Bronchial epithelial cell (primary cell): ENCODE measurements at places on chromosomes 12 and 14.

- DNase-seq = peak; percentile 86
Observed at GRCh38 chr14:22598896-22599244, 770 bp downstream of the ABHD4 start.

GRCh38 chr14:21748869-21749303 is 75.3 kb upstream of the OR4E1 start:
- peak; percentile 52 for DNase-seq

- DNase-seq = peak; percentile 98
Observed at GRCh38 chr12:87439990-87440827, 589.0 kb downstream of the C12orf50 start.

GRCh38 chr12:132488127-132489077 is 1.5 kb upstream of the FBRSL1 start:
- no peak for DNase-seq

DNA sequence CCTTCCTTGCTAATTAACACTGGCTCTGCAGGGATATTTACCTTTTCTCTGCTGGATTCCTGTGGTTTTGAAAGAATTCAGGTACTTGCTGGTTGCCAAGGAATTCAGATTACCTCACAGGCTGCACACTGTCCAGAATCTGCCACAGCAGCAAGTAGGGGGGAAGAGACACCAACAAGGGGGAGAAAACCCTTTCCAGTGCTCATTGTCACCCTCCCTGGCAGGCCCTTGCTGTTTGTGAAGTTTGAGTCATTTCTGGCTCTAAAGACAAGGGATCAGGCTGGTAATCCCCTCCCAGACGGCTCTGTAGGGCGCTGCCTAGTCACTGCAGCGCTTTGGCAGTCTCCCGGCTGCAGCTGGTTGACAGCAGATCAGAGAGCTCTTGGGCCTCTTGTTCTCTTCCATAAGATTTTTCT is 50.8 kb downstream of the TTLL5 start:
- peak; percentile 95 for DNase-seq

GRCh38 chr14:78162202-78162601 is 8.0 kb upstream of the NRXN3 start:
- DNase-seq = no peak

GRCh38 chr14:56193347-56193746 is 75.1 kb downstream of the PELI2 start:
- no peak for DNase-seq

GRCh38 chr12:71671816-71672215 is 7.7 kb downstream of the THAP2 start:
- DNase-seq = no peak

DNA sequence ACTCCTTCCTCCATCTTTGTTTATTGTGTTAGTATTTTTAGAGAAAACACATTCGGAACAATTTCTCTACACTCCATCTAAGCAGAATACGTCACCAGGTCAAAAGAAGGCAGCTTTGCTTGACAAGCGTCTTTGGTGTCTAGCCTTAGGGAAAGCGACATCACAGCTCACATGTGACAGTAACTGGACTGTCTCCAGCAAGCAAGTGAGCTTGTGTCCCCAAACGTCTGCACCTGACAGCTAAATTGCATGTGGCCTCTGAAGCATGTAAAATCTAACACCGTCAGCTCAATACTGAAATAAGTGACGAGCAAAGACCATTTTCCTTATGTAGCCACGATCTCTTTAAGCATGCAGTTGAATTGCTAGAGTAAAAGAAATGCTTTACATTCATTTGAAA is 509.8 kb downstream of the GLT1D1 start:
- DNase-seq = no peak

- DNase-seq = peak; percentile 61
Observed at GRCh38 chr12:22687361-22688076, 62.5 kb downstream of the ETNK1 start.

- DNase-seq = no peak
Observed at GRCh38 chr12:45575823-45576475, 153.6 kb upstream of the ARID2 start.

DNA sequence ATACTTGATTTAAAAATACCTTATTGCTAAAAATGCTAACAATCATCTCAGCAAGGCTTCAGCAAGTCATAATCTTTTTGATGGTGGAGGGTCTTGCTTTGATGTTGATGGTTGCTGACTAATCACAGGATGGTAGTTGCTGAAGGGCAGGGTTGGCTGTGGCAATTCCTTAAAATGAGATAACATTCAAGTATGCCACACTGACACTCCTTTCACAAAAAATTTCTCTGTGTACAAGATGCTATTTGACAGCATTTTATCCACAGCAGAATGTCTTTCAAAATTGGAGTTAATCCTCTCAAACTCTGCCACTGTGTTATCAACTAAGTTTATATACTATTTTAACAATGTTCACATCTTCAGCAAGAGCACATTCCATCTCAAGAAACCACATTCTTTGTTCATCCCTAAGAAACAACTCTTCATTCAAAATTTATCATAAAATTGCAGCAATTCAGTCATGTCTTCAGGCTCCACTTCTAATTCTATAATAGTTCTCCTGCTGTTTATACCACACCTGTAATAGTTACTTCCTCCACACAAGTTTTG is 16.1 kb downstream of the SCAF11 start:
- DNase-seq = no peak

DNA sequence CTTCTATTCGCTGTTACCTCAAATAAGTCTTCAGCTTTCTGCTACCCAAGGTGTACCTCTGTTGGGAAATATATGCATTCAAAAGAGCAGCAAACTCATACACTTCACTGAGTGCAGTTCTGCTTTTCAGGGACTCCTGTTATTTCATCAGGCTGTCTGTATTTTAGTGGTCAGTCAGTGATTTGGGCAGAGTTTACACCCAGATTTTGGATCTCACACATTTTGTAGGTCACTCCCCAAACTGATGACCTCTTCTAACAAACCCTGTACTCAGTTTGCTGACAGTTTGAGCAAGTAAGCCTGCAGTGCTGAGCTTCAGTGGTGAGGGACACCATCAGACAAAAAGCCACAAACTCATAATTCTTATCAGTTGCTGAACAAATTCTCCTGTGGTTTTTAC is 8.2 kb upstream of the WASHC4 start:
- no peak for DNase-seq

DNA sequence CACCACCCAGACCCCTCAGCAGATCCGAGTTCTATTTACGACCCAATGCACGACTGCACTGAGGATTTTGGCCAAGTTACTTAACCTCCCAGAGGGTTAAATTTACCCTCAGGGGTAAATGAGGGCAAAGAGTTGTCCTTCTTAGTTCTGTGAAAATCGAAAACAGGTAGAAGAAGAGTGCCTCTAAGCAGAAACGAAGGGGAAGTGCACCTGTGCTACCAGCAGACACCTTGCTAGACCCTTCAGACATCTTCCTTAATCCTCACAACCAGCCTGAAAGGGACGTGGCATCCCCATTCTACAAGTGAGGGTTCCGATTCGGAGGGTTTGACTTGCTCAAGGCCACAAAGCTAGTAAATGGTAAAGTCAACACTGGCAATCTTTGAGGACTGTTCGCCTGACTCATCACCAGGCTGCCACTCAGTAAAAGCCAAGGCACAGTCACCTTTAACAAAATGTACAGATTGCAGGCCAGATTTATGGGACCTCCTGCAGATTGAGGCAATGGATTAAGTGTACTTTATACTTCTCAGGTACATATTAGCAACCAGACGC is 1.6 kb downstream of the GSG1 start:
- DNase-seq = peak; percentile 69

GRCh38 chr12:106132175-106133135 is 6.3 kb downstream of the NUAK1 start:
- DNase-seq = no peak

DNA sequence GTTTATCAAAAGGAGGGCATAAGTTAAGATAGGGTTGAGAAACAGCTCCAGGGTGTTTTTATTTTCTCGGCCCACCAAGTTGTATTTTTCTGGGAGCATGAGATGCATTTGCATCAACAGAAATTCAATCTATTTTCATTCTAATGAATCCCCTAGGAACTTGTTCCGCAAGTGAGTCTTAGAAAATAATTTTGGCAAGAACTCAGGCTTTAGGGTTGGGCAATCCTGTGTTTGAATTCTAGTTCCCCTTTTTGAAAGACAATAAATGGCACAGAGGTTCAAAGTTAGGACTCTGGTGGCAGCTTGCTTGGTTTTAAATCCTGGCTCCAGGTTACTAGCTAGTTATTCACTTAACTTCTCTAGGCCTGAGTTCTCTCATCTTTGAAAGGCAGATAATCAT is 23.7 kb downstream of the SLC5A8 start:
- no peak for DNase-seq

GRCh38 chr12:65649126-65649525 is 175.2 kb upstream of the HMGA2 start:
- peak; percentile 100 for DNase-seq

- DNase-seq = no peak
Observed at GRCh38 chr12:90076851-90077319, 368.2 kb upstream of the ATP2B1 start.

GRCh38 chr14:79949906-79950305 is 261.4 kb downstream of the DIO2 start:
- no peak for DNase-seq

DNA sequence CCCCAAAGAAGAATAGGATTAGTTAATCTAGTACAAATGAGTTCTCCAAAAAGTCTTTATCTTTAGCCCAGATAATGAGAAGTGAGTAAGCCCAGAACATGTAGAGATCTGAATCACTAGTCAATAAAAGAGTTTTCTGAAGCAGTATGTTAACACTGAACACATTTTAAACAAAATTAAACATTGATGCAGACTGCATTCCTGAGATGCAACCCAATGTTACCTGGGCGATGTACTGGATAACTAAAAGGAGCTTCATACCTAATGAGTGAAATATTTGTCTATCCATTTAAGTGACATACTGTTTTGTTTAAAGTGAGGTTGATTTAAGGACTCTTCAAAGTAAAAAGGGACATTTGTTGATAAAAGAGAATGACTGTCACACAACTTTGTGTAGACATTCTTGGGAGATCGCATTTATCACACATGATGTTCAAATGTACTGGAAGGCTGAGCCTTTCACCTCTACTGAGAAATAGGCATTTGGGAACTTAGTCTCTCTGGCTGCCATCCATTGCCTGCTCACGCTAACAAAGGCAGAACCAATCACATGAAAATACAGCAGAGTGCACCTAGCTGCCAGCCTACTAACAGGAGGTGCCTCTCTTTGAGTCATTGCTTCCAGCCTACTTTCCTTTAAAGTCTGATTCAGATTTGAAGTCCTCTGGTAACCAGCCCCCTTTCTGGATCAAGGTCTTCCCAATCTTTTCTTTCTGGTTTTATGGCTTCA is 287.7 kb downstream of the BTG1 start:
- DNase-seq = no peak

GRCh38 chr12:8905546-8905945 is 8.8 kb upstream of the PHC1 start:
- no peak for DNase-seq

GRCh38 chr12:9109213-9109522 is 6.6 kb downstream of the A2M start:
- DNase-seq = no peak

- no peak for DNase-seq
Observed at GRCh38 chr12:83473408-83474095, 786.8 kb downstream of the TMTC2 start.

GRCh38 chr12:116672010-116672409 is 65.9 kb downstream of the SPRING1 start:
- DNase-seq = no peak

GRCh38 chr12:81502912-81503695 is 256.0 kb downstream of the PPFIA2 start:
- peak; percentile 14 for DNase-seq

DNA sequence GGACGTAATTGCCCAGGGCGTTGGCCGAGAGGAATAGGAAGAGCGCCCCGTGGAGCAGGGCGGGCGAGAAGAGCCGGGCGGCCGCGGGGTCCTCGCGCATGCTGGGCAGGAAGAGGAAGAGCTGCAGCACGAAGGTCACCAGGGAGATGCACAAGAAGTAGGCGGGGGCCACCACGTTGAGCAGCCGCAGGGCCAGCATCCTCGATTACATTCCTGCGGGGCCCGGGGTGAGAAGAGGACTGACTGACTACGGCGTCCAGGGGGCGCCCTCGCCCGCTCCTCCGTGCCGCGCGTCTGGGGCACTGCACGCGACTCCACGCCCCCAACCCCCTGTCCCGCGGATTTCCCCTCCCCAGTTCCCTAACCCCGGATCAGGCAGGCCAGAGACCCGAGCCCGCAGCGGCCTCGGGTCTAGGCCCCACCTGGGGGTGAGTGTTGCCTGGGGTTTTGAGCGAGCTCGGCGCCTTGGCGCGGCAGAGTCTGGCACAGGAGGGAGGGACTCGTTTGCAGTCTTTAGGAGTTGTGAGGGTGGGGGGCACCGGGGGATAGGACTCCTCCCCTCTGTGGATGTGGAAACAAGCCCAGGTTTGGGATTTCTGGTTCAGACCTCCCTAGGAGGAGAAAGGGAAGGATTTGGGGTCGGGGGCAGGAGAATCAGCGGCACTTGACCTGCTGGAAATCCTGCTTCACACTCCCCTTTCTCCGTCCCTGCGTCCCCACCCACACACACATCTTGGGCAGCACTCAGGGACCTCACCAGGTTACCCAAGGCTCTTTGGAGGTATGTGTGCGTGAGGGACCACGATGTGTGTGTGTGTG is 1.8 kb downstream of the ZDHHC22 start:
- DNase-seq = no peak

DNA sequence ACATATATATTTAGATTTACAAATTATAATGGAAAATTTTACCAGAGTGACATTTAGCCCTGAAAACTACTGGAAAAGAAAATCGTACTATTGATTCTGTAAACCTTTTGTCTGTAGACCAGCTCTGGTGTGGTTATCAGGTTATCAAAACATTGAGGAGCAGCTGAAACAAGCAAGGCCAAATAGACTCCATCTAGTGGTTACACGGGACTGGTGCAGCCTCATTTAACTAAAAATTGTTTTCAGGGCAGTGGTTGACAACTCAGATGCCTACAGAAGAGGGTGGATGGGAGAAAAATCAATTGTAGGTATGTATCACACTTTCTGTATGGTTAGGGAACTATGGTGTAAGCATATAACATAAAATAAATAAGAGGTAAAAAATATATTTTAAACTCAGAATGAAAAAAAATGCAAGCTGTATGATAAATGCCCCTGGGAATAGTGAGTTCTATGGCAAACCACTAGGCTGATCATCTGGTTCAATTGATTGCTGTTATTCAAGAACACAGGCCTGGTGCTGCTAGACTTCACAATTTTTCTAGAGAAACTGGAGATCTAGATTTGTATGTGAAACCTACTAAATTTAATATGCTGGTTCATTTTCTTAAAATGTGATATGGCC is 51.2 kb downstream of the ACSS3 start:
- DNase-seq = peak; percentile 43

DNA sequence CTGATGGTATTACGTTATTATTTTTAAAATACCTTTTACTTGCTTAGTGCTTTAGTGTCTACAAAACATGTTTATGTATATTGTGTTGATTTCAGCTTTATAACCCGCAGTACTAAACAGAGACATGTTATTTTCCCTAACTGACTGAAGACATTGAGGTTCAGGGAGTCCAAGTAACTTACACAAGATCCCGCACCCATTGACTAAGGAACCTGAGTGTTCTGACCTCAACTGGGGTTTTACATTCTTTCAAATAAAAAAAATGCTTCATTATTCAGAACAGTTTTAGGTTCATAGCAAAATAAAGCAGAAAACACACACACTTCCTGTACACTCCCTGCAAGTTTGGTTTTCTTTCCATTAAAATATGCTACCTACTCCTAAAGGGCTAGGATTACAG is 60.4 kb upstream of the METAP2 start:
- DNase-seq = no peak
